ENCODE measurements at places on chromosomes 5 and 9.

GRCh38 chr5:74446725-74447241 is 193.7 kb downstream of the ENC1 start:
- H3K4me3 ChIP-seq, result no peak overlapping the region
- H3K27me3 ChIP-seq, result no peaks in the 10 kb centered on the region
- H3K27ac ChIP-seq, result no peak overlapping the region
- no peak for DNase-seq
- no peaks in the 10 kb centered on the region for H3K4me1 ChIP-seq

DNA sequence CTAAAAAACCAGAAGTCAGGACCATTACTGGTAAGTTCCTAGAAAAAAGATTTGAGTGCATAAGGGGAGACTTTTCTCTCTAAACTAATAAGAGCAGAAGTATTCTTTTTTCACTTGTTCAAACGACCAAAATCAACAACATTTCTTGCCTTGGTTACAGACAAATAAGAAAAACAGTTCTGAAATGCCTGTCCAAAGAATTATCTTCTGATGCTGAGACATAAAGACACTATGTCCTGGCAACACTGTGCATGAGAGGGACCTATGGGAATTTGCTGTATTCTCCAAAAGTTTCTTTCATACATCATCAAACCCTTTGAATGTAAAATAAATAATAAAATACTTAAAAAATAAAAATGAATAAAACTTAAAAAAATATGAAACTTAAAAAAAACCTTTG is 50.4 kb downstream of the ZNF474 start:
- H3K4me3 ChIP-seq, result no peak overlapping the region
- no peaks in the 10 kb centered on the region for H3K27me3 ChIP-seq
- no peaks in the 10 kb centered on the region for H3K36me3 ChIP-seq
- no peaks in the 10 kb centered on the region for H3K4me1 ChIP-seq
- H3K27ac ChIP-seq, result no peak overlapping the region

- H3K4me3 ChIP-seq, result no peak overlapping the region
- H3K27me3 ChIP-seq, result peaks cover 3% of the 10 kb centered on the region
- no peaks in the 10 kb centered on the region for H3K36me3 ChIP-seq
- no peak overlapping the region for H3K27ac ChIP-seq
Measured at GRCh38 chr9:4113711-4114110, 186.2 kb downstream of the GLIS3 start.

GRCh38 chr5:116442095-116442534 is 132.5 kb downstream of the SEMA6A start:
- H3K4me3 ChIP-seq, result no peak overlapping the region
- DNase-seq, result no peak
- no peaks in the 10 kb centered on the region for H3K36me3 ChIP-seq

- H3K36me3 ChIP-seq, result peaks cover 48% of the 10 kb centered on the region
- DNase-seq, result no peak
- no peak overlapping the region for H3K4me3 ChIP-seq
- H3K4me1 ChIP-seq, result peaks cover 30% of the 10 kb centered on the region
Measured at GRCh38 chr9:35687306-35687705, 2.4 kb downstream of the TPM2 start.

- H3K27me3 ChIP-seq, result no peaks in the 10 kb centered on the region
Measured at GRCh38 chr5:172897481-172898217, 61.6 kb upstream of the RPL26L1 start.

- no peak overlapping the region for H3K27ac ChIP-seq
- H3K36me3 ChIP-seq, result no peaks in the 10 kb centered on the region
- DNase-seq, result no peak
- no peak overlapping the region for H3K4me3 ChIP-seq
- H3K4me1 ChIP-seq, result no peaks in the 10 kb centered on the region
Measured at GRCh38 chr5:107278774-107279173, 392.0 kb downstream of the EFNA5 start.

GRCh38 chr5:61251874-61252642 is 80.0 kb upstream of the ZSWIM6 start:
- no peaks in the 10 kb centered on the region for H3K36me3 ChIP-seq
- no peak overlapping the region for H3K27ac ChIP-seq
- DNase-seq, result no peak
- H3K27me3 ChIP-seq, result peaks cover 4% of the 10 kb centered on the region

GRCh38 chr5:135966790-135967189 is 12.0 kb upstream of the LECT2 start:
- no peak overlapping the region for H3K27ac ChIP-seq
- H3K4me1 ChIP-seq, result no peaks in the 10 kb centered on the region
- H3K27me3 ChIP-seq, result no peaks in the 10 kb centered on the region

GRCh38 chr5:170154744-170155143 is 49.0 kb downstream of the FOXI1 start:
- DNase-seq, result no peak
- no peaks in the 10 kb centered on the region for H3K27me3 ChIP-seq
- no peaks in the 10 kb centered on the region for H3K4me1 ChIP-seq
- H3K4me3 ChIP-seq, result no peak overlapping the region
- no peaks in the 10 kb centered on the region for H3K36me3 ChIP-seq
- no peak overlapping the region for H3K27ac ChIP-seq

DNA sequence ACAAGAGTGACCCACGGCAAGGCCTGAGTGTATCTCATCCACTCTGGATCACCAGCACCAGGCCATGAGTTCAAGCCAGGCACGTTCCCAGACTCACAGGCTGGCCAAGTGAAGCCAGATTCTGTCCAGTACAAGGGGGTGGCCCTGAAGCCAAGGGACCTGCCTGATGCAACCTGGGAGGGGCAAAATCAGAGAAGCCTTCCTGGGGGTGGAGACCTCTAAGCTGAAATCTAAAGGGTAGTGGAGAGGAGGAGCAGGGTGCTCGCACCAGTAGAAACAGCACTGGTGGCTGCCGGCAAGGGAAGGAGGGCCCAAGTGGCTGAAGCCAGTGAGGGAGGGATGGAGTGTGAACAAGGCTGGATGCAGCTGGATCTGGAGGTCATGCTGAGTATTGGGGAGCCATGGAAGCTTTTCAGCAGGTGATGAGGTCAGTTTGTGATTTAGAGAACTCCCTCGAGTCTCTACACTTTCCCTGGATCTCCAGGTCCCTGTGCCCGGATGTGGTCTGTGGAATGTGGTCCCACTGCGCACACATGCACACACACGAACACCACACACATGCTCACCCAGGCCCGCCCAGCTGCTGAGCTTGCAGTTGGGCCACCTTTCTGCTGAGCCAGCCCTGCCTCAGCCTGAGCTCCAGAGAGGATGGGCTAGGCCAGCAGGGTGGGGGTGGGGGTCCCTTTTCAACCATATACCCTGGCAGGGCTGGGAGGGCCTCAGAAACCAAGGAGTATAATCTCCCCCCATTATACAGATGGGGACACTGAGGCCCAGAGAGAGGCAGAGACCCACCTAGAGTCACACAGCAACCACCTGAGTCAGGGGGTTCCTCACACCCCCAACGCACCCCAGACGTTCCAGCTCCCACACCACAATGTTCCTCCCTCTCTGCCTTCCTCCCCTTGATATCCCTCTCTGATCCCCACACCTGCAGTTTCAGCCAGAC is 1.6 kb downstream of the PIP5KL1 start:
- 0 out of 2 replicates have a peak, but pooled peaks cover 4% of the 10 kb centered on the region for H3K36me3 ChIP-seq
- no peak overlapping the region for H3K4me3 ChIP-seq
- no peak for DNase-seq
- H3K4me1 ChIP-seq, result no peaks in the 10 kb centered on the region
- no peak overlapping the region for H3K27ac ChIP-seq

DNA sequence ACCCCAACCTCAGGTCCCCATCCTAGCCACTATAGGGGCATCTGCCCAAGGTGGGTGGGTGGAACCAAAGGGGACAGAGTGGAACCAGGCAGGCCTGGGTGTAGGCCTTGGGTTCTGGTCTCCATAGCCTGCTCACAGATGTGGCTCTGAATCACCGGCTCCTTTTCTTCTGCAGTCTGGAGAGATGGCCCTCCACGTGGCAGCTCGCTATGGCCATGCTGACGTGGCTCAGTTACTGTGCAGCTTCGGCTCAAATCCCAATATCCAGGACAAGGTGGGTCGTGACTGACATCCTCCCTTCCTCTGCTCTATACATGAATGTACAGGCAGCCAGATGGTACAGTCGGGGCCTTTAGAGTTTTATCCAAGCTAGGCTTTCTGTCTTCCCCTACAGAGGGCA is 77.3 kb upstream of the CTSL start:
- H3K27ac ChIP-seq, result no peak overlapping the region
- H3K27me3 ChIP-seq, result no peaks in the 10 kb centered on the region
- H3K36me3 ChIP-seq, result no peaks in the 10 kb centered on the region
- H3K4me1 ChIP-seq, result no peaks in the 10 kb centered on the region

DNA sequence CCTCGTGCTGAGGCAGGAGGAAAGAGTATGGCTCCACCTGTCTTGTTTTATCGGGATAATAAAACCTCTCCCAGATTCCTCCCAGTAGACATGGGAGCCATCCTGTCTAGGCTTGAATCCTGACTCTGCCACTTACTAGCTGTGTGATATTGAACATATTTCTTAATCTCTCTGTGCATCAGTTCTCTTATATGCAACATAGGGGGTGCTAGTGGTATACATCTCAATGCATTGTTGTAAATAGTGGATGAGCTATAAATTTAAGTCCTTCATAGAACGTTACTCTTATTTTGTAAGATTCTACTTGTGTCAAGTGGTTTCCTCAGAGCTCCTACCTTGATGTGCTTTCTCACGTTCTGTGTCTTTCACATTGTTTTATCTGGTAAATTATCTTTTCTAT is 417.7 kb upstream of the POU5F2 start:
- H3K27me3 ChIP-seq, result no peaks in the 10 kb centered on the region
- DNase-seq, result no peak
- H3K4me3 ChIP-seq, result no peak overlapping the region
- H3K4me1 ChIP-seq, result no peaks in the 10 kb centered on the region
- H3K36me3 ChIP-seq, result no peaks in the 10 kb centered on the region
- H3K27ac ChIP-seq, result no peak overlapping the region

DNA sequence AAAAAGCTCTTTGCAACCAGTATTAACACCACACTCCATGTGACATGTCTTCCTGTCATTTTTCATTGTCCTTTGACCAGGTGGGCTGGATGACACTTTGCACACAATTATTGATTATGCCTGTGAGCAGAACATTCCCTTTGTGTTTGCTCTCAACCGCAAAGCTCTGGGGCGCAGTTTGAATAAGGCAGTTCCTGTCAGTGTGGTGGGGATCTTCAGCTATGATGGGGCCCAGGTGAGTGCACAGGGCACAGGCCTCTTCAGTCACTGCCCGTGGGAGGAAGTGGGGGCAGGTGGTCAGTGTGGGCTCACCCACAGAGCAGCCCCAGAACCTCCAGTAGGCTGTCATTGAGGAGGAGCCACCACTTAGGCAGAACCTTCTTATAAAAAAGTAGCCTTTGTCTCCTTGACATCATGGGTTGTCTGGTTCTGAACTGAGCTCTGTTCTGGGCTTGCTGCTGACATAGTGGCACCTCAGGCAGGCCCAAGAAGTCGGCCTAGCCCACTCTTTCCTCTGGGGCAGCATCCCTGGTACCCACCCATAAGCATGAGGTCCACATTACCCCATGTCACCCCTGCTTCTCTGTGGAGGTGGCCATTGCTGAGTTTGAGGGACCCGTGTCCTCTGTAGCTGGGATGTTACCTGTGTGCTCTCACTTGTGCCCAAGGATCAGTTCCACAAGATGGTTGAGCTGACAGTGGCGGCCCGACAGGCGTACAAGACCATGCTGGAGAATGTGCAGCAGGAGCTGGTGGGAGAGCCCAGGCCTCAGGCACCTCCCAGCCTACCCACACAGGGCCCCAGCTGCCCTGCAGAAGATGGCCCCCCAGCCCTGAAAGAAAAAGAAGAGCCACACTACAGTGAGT is 39.3 kb downstream of the SECISBP2 start:
- H3K27ac ChIP-seq, result no peak overlapping the region
- peaks cover 93% of the 10 kb centered on the region for H3K36me3 ChIP-seq
- no peak for DNase-seq
- H3K4me3 ChIP-seq, result no peak overlapping the region

GRCh38 chr5:14032918-14033317 is 88.4 kb upstream of the DNAH5 start:
- H3K27me3 ChIP-seq, result no peaks in the 10 kb centered on the region
- H3K36me3 ChIP-seq, result no peaks in the 10 kb centered on the region
- H3K4me1 ChIP-seq, result no peaks in the 10 kb centered on the region
- no peak overlapping the region for H3K4me3 ChIP-seq

- H3K4me1 ChIP-seq, result no peaks in the 10 kb centered on the region
- no peak overlapping the region for H3K4me3 ChIP-seq
- DNase-seq, result no peak
- H3K27me3 ChIP-seq, result no peaks in the 10 kb centered on the region
Measured at GRCh38 chr9:91825866-91826265, 124.2 kb downstream of the ROR2 start.

DNA sequence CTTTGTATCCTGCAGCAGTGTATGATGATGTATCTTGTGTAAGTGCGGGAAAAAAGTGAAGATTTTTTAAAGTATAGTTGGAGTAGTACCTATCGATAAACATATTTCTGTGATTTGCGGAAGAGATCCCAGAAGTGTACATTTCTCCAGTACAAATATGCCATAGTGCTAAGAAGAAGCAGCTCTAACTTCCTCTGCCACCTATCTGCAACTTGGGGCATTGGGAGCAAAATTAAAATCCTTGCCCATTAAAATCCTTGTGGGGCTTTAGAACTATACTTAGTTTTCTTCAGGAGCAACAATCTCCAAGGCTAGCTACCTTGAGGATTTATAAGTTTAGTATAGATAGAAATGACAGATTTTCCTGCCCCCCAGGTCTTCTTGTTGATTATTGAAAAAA is 123.7 kb downstream of the VCAN start:
- no peak for DNase-seq
- H3K36me3 ChIP-seq, result no peaks in the 10 kb centered on the region
- H3K4me3 ChIP-seq, result no peak overlapping the region
- H3K4me1 ChIP-seq, result no peaks in the 10 kb centered on the region
- no peaks in the 10 kb centered on the region for H3K27me3 ChIP-seq
- H3K27ac ChIP-seq, result no peak overlapping the region

DNA sequence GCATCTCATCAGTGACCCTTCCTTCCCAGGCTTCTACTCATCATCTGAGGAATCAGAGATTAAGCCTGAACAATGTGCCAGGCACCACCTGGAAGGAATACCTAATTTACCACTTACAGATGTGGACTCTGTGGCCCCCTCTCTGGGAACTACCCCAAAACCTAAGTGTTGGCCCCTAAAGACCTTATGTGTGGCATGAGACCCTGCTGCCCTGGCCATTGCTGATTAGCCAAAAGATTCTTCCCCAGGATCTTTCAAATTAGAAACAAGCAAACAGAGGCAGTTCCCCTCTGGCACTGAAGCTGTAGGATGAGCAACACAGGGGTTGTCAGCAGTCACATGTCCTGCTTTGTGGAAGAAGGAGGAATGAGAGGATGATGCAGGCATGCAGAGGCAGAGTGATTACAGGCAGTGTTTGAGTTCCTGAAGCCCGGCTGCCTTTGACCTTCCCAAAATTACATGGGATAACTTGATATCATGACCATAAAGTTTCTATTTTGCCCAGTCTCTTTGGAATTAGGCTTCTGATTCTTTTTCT is 10.6 kb downstream of the SPINK4 start:
- H3K4me3 ChIP-seq, result no peak overlapping the region
- no peaks in the 10 kb centered on the region for H3K4me1 ChIP-seq
- DNase-seq, result no peak
- H3K27me3 ChIP-seq, result no peaks in the 10 kb centered on the region

- H3K27ac ChIP-seq, result no peak overlapping the region
- DNase-seq, result no peak
- H3K36me3 ChIP-seq, result no peaks in the 10 kb centered on the region
- H3K27me3 ChIP-seq, result no peaks in the 10 kb centered on the region
- no peak overlapping the region for H3K4me3 ChIP-seq
Measured at GRCh38 chr9:130990306-130990977, 18.5 kb upstream of the LAMC3 start.

All from DND-41 (cell line).